ENCODE measurements at places on chromosomes 4 and X.

- no peak for DNase-seq
Measured at GRCh38 chrX:29478336-29479069, 736.9 kb upstream of the MAGEB2 start.

DNA sequence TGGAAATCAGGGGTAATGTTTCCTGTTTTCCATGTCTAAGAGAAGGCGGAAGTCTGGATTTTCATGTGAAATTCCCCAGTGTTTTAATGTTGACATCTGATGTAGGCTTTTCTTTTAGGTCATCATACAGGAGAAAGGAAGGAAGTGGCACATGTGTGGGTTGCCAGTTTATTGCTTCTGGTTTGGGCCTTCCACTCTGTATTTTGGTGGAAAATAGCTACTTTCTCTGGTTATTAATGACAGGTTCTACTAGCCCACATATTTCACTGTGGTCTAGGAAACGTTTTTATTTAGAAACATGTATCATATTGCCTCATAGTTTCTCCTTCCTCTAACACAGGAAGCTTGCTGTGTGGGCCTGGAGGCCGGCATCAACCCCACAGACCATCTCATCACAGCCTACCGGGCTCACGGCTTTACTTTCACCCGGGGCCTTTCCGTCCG, 7.2 kb downstream of the PDHA1 start:
- DNase-seq = no peak

- DNase-seq = no peak
Measured at GRCh38 chr4:181202240-181202639, 1041.0 kb upstream of the TENM3 start.

DNA sequence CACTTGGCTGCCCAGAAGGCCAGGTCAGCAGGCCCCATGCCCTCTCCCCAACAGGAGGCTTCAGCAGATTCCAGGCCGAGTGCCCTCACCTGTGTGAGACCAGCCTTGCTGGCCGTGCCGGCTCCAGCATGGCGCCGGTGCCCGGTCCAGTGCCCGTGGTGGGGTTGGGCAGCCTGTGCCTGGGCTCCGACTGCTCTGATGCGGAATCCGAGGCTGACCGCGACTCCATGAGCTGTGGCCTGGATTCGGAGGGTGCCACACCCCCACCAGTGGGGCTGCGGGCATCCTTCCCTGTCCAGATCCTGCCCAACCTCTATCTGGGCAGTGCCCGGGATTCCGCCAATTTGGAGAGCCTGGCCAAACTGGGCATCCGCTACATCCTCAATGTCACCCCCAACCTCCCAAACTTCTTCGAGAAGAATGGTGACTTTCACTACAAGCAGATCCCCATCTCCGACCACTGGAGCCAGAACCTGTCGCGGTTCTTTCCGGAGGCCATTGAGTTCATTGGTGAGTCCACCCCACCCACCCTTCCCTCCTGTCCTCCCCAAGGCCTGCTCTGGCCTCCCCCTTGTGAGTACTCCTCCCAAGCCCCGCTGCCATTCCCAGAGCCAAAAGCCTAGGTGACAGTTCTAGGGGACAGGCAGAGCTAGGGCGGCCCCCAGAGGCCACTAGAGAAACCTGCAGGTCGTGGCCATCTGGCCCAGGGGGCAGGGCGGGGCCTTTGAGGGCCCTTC, 2.3 kb downstream of the DUSP9 start:
- no peak for DNase-seq

DNA sequence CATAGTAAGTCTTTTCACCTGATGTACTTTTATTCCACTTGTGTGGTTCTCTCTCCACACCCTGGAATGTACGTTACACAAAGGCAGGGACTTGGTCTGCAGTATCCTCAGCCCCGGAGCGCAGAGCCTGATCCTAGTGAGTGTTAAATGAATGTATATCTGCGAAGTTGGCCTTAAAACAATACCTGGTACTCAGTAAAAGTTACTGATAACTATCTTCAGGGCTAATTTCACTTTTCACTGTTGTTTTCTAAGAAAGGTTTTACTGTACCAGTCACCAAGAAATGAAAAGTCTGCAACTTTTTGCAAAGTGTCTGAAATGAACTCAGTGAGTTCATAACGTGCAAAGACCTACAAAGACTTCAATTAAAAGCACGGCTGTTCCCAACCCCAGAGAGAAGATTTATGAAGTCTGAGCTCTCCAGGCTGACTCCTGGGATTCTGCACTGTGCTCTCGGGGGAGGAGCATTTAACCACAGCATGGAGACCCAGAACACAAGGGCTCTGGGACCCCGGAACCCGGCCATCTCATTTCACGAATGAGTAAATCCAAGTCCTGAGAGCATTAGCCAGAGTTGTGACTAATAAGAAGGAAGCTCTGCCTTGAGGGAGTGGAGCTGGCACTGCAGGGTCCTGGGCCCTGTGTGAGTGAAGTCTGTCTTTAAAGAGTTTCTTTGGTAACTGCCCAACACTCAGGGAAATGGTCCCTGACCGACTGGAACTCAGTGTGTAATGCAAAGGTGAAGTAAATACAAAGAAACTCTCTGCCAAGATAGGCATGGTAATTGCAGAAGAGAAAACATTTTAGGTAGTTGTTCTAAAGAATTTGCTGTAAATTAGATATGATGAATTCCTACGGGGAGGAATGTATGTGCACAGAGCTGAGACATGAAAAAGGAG, 165.8 kb downstream of the NSUN7 start:
- DNase-seq = no peak
